Muscle of leg (tissue), 16 donors: ENCODE measurements at places on chromosomes 7 and 10. TPM values are rescaled to one million over a fixed set of nuclear protein-coding genes. Genes with fewer than 3 reads are reported as not detected.

GRCh38 chr10:126090911-126091728 lies 194.8 kb downstream of the FANK1 start:
- no peak for DNase-seq

DNA sequence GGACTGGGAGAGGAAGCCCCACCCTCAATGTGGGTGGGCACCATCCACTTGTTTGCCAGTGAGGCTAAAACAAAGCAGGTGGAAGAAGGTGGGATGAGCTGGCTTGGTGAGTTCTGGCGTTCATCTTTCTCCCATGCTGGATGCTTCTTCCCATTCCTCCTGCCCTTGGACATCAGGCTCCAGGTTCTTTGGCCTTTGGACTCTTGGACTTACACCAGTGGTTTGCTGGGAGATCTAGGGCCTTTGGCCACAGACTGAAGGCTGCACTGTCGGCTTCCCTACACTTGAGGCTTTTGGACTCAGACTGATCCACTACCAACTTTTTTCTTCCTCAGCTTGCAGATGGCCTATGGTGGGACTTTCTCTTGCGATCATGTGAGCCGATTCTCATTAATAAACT lies 106.3 kb downstream of the HERPUD2 start:
- no peak for DNase-seq

- no peak for DNase-seq
Observed at GRCh38 chr10:13485623-13486022, 43.2 kb downstream of the BEND7 start.

- no peak for DNase-seq
Observed at GRCh38 chr7:10740805-10741204, 232.9 kb upstream of the PHF14 start.

GRCh38 chr7:157670490-157671357 lies 333.9 kb downstream of the DNAJB6 start:
- DNase-seq = no peak

DNA sequence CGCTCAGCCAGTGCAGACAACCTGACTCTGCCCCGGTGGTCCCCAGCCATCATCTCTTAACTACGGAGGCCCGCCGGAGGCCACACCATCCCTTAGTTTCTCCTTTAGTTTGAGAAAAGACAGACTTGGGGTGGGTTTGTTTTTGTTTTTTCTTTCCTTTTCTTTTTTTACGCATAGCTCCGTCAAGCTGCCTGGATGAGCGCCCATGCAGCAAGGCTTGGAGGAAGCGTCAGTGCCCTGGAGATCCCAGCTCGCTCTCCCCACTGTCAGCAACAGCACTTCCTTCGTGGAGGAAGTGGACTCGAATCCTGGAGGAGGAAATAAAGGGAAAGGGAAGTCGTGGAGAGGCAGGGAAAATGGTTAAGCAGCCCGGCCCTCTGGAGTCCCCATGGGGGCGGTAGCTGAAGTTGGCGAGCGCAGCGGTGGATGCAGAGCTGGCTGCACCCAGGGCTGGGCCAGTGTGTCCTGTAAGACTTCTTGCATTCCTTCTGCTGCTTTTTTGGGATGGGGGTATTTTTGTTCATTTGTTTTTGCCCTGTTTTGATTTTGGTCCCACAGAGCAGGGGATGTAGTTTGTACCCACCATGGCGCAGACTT lies 35.9 kb upstream of the GJD4 start:
- peak; percentile 45 for DNase-seq

DNA sequence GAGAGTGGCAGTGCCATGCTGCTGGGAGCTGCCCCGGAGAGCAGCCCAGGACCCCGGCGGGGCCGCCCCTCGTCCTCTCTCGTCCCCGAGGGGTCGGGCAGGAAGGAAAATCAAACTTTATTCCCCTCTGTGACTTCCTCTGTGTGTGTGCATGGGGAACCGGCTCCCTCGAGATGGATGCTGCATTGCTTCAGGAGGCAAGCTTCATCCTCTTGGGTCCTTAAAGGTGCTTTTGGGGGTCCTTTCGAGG lies 726 bp downstream of the MCU start:
- DNase-seq = peak; percentile 49

GRCh38 chr10:86944471-86944870 lies 12.9 kb downstream of the MMRN2 start:
- DNase-seq = peak; percentile 20

DNA sequence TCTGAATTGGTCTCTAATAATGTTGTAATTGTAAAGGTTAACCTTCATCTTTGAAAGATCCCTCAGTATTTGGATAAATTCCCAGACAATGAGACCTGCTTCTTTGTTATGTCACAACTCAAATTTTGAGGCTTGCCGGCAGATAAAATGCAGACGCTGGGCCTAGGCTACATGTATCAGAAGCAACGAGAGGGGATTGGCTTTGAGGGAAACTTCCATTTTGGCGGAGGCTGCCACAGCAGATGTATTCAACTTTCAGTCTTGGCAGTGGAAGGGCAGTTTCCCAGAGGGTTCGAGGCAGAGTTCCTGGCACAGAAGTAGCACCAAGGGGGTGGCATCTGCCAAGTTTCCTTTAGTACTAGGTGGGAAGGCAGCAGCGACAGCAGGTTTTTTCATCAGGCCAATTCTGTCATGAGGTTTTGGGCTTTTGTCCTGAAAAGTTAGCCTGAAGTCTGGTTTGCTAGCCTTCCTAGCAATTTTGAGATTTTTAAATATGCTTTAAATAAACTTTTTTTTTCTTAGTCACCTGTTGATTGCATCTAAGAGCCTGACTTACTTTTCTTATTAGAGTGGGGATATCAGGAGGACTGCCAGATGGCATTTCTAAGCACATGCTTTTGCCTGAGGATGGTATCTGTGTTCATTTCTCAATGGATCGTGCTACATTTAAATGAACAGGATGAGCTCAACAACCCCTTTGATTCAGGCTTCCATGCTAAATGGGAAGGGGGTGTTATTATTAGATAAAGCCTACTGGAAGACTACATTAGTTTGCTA lies 89.5 kb upstream of the FAM3C start:
- DNase-seq = peak; percentile 87

DNA sequence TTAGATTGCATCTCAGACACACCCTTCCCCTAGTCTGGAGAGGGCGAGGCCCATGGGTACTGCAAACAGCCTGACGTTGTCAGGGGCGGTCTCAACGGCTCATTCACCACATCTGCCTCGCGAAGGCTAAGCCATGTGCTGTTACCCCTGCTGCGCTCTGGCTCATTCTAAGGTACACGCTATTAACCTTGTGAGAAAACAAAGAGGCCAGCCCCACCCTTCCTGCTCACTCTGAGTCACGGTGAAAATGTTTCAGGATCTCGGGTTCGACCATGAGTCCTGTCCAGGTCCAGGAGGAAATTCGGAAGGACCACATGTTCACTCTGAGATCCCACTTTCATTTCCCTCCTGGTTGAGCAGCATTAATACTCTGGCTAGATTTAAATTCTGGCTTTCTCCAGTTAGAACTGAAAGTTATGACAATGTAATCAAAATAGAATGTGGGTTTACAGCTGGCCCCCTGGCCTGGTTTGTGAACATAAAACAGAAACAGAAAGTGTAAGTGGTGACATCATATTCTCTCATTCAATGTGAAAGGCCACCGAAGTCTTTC lies 55.2 kb downstream of the EGFR start:
- DNase-seq = peak; percentile 90

DNA sequence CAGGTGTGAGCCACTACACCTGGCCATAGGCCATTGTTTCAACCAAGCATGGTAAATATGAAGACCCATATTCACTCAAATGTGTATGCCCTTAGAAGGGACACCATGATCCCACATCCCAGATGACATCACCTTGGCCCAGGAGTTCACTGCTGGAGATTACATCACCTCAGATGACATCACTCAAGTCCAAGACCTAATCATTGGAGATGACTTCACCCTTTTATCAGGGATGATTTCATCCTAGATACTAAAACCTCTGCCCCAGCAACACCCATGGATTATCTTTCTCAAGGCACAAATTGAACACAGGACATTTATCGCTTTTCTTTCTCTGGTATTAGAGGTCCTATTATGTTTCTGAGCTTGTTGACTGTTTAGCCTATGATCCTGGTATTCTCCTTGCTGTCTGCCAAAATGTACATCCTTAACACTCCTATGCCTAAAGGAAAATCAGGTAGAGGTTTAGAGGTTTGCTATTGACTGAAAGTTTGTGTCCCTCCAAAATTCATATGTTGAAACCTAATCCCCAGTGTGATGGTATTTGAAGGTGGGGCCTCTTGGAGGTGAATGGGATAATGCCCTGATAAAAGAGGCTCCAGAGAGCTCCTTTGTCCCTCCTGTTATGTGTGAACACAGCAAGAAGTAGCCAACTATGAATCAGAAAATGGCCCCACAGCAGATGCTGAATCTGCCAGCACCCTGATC lies 9.8 kb upstream of the CYP2C18 start:
- no peak for DNase-seq

DNA sequence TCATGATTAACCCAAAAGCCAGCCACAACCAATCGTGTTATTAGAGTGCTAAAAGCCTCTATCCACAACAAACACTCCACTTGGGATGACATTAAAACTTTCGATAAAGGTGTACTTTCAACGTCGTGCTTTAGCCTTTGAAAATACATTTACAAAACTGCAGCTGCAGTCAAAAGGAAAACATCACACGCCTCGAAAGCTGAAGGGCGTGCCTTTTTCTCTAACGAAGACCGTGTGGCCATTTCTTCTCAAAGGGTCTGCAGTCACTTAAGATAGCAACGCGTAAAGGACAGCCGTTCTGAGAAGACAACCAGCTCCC lies 1.1 kb downstream of the ARHGAP12 start:
- peak; percentile 55 for DNase-seq

GRCh38 chr7:157557263-157557662 lies 220.5 kb downstream of the DNAJB6 start:
- no peak for DNase-seq

DNA sequence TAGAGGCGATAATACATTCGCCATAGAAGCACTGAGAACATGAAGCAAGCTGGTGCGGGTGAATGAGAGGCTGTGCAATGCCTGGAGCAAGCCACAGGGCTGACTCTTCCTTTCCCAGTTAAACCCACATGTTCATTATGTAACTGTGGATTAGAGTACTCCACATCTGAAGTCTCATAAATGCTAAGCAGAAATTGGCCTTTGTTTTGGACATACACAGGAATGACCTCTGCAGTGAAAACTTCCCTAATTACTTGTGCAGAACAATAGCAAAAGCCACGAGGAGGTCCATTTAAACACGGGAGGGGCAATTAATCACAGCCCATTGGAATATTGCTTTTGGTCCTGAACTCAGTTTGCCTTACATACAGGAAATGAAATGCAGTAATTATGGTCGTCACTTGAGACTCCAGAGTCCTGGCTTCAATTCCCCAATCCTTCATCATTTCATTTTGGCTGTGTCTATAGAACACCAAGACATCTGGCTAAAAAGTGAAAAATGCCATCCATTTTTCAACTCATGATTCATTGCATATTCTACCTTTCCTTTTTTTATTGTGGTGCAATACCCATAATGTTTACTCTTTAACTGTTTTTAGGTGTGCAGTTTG lies 78.7 kb upstream of the CXCL12 start:
- no peak for DNase-seq

DNA sequence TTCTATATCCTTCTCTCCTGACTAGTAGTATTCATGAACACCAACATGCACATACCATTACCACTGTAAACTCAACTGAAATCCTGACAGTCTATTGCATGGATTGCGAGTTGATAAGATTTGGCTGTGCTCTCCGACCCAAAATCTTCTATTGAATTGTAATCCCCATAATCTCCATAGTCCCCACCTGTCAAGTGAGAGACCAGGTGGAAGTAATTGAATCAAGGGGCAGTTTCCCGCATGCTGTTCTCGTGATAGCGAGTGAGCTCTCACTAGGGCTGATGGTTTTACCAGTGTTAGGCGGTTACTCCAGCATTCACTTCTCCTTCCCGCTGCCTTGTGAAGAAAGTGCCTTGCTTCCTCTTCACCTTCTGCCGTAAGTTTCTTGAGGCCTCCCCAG lies 261.8 kb downstream of the PHF14 start:
- no peak for DNase-seq

DNA sequence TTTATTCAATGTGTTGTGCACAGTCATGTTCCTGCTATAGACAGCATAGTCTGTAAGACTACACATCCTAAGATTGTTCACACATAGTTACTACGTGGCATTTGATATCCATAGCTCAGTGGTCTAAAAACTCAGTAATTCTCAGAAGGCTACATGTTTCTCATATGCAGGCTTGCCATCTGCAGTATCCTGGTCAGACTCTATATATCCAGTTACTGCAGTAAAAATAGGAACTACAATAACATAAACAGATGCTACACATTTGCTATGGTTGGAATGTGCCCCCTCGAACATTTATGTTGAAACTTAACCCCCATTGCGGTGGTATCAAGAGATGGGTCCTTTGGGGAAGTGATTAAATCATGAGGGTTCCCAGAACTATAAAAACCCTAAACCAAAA lies 1377.8 kb upstream of the LRRTM3 start:
- no peak for DNase-seq

GRCh38 chr10:27948186-27948585 lies 50.7 kb downstream of the ODAD2 start:
- peak; percentile 87 for DNase-seq

DNA sequence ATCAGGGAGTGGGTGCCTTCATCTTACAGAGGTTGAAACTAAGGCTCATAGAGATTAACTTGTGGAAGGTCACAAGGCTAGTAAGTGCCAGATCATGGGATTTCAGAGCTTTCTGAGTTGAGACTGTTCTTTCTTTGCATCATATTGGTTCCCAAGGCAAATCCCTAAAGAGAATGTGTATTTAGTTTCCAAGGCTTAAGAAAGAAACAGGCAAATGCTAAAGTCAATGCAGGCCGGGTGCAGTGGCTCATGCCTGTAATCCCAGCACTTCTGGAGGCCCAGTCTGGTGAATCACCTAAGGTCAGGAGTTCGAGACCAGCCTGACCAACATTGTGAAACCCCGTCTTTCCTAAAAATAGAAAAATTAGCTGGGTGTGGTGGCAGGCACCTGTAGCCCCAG lies 19.8 kb downstream of the CDK1 start:
- DNase-seq = no peak

The SHTN1 gene
- polyA plus RNA-seq = 7.9 TPM

The NEUROD6 gene
- polyA plus RNA-seq = 0.08 TPM

The THSD7A gene
- 6.4 TPM for polyA plus RNA-seq

The NAPEPLD gene
- 17.2 TPM for polyA plus RNA-seq

The CDK1 gene
- polyA plus RNA-seq = 33.1 TPM
